ENCODE measurements at places on chromosomes 12 and 14.

DNA sequence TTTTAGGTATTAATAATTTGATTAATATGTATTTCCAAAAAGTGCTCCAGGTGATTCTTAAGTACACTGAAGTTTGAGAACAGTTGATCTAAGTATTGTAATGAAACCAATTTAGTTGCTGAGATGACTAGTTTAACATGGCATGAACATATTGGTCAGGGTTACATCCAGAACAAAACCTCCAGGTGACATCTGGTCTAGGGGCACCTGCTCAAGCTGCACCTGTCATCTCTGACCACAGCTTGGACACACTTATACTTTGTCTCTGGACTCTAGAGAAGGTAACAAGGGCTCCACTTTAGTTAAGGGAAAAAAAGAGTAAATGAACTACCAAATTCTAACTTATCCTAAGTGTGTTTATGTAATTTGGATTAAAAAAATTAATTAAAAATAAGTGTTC, 8.1 kb downstream of the ARID2 start:
- no peak for DNase-seq

GRCh38 chr12:124389725-124390441, 95.0 kb downstream of the RFLNA start:
- DNase-seq = no peak

GRCh38 chr14:72401632-72402376, 469.6 kb downstream of the RGS6 start:
- no peak for DNase-seq

DNA sequence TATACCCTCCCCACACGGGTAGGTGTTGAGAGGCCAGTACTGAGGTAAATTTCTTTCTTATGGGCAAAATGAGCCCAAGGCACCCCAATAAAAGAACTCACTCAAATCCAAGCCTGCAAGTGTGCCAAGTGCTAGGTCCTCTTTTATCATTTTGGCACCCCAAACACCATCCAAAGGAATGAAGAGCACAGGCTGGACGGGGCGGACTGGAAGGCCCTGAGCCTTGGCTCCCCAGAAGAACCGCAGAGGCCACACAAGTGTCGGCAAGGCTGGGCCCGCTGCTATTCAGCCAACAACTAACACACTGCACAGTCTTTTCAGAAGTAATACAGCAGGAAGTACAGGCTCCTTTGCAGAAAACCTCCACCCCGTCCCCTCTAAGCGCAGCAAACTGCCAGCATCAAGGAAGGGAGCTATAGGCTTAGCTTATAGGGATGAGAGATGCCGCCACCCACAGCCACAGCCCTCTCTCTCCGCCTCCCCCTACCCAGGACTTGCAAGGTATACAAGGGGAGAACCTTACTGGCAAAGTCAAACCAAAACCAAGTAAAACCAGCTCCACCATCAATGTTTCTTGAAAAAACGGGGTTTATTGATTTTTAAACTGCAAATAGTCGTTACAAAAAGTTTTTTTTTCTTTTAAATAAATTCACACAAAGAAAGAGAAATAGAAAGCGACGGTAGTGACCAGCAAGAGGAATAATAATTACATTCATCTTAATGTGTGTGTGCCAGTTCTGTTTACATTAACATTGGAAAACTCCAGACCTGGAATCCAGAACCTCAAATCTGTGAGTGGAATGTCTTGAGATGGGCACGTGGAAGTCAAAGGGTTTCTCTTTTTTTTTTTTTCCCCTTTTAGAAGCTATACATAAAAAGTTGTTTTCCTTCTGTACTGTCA, 5.5 kb downstream of the ZFP36L1 start:
- no peak for DNase-seq

DNA sequence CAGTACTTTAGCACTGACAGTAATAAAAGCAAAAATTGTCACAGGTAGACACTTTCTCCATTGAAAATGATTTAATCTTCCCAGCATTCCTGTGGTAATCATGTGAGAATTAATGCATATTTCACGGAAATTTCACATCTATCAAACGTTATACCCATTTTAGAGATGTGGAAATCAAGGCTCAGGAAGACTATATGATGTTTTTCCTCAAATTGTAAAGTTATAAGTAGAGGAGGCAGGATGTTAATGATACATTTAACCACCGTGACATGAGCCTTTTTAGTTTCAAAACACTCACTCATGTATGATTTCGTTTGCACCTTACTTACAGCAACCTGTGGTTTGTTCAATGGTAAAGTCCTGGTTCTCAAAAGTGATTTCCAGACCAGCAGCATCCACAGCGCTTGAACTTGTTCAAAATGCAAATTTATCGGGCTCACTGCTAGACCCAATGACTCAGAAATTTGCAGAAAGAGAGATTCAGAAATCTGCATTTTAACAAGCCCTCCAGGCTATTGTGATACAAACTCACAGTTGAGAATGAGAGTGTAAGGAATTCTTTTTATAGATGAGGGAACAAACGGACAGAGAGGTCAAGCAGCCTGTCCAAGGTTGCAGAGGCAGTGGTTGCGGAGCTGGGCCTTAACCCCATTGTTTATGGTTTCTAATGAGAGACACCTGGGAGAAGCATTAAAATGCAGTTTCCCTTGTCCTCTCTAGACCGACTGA, 654.8 kb upstream of the TBX3 start:
- DNase-seq = no peak

DNA sequence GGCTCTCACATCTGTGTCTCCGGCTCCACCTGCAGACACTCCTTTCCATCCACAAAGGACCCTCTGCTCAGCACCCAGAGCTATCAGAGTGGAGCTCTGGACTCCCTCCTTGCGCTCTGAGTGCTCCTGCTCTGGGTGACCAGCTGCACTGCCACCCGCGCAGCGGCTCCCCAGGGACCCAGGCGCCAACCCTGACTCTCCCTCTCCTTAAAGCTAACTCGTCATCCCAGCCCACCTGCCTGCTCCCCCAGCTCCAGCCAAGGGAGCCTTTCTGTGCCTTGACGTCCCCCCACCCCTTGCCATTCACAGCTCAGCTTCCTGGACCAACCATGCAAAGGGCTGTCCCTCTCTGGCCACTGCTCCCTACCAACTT, 99.0 kb downstream of the SETD3 start:
- DNase-seq = no peak

GRCh38 chr12:2835691-2836403, 1.0 kb upstream of the NRIP2 start:
- no peak for DNase-seq

- no peak for DNase-seq
Measured at GRCh38 chr12:57475271-57476161, 4.2 kb downstream of the ARHGAP9 start.

GRCh38 chr14:105382343-105383082, 15.8 kb upstream of the TEX22 start:
- no peak for DNase-seq

- no peak for DNase-seq
Measured at GRCh38 chr12:5470221-5470620, 38.3 kb downstream of the NTF3 start.

GRCh38 chr12:79119796-79120195, 255.2 kb downstream of the SYT1 start:
- no peak for DNase-seq

DNA sequence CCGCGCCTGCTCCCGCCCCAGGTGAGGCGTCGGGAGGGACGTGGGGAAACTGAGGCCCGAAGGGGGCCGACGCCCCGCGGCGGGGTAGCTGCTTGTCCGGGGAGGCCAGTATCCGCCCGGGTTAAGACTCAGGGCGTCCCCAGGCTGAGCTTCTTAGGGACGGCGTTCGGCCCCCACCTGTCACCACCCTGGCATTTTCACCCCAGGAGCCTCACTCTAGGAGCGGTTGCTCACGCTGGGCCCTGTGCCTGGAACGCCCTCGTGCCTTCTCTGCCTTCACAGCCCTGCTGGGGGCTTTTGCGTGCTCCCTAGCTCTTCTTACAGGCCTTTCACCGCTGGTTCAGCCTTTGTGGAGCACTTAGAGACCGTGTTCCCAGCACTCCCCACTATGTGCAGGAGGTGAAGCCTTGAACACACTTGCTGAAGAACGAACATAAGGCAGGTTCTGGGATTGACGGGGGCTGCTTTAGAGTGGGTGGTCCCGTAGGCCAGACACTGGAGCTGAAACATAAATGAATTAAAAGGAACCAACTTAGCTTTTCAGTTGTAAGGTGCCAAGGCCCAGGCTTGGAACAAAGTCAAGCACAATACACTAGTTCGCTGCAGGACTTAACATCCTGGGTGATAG, 601 bp downstream of the ZNF839 start:
- no peak for DNase-seq

DNA sequence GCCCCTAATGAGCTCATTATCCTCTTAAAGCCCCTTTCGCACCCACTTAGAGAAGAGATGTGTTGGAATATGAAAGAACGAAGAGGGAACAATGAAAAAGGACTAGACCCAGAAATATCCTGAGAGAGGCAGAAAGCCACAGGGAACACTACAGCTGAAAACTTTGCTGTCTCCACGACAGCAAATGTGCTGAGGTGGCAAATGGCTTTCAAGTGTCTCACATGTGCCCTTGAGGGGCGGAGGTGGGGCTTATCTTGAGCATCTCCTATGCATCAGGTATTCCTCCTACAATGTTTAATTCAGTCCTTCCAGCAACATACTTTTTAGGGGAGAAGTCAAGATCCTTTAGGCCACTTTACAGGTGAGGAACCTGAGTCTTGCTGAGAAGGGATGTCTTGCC, 62.9 kb downstream of the WSCD2 start:
- no peak for DNase-seq

DNA sequence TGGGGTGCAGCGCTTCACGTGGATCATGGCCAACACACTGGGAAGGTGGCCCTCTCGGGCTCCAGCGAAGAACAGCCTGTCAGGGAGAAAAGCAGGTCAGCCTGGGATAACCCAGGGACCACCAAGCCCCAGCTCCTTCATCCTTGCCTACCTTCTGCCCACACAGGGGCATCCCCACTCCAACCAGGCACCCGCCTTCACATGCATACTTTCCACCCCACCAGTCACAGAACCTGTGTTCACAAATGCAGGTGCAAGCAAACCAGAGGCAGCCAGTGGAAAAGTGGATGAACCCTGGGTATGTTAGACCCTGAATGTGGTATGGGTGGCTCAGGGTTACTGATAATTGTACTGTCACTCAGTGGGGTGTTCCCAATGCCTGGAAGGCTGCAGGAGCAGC, 12.4 kb upstream of the CEBPE start:
- DNase-seq = no peak

Measured in stimulated activated CD4-positive, alpha-beta T cell treated with anti-CD3 and anti-CD28 coated beads, TNF-alpha, amount 100 ng/mL, for 24 hours (primary cell).